MV-4-11 (cell line): ENCODE measurements at places on chromosomes 2 and 18.

- no peak for DNase-seq
These were observed 97.0 kb downstream of the TTC32 start for GRCh38 chr2:19804639-19805260.

DNA sequence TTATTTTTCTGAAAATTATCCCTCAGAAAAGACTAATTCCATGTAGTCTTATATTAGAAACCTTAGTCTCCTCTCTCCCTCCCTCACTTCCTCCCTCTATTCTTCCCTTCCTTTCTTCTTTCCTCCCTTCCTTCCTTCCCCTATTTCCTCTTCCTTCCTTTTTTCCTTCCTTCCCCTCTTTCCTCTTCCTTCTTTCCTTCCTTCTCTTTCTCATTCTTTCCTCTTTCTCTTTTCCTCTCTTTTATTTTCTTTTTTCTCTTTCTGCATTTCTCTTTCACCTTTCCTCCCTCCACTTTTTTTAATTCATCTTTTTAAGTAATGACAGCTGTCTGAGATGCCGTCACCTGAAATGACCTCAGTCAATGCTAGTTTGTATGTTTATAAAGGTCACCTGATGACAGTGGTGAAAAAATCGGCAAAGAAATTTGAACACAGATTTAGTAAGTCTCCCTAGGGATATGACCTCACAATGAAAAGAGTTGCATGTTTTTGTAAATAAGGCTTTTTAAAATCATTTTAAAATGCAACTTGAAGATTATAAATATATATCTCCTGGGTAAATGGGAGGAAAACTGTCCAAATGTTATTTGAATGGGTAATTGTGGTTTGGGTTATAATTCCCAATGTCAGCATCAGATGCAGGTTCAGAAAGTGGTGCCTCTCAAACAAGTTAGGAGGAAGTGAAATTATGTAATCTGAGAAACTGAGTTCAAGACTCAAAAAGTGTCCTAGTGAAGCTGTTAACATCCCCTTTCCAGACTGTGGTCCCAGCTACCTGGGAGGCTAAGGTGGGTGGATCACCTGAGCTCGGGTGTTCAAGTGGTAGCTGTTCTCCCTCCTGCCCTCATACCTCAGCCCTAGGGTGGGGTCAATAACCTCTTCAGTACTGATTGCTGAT is 90.3 kb upstream of the ST3GAL5 start:
- peak; percentile 32 for DNase-seq

GRCh38 chr2:12980817-12981216 is 264.1 kb downstream of the TRIB2 start:
- DNase-seq: no peak

DNA sequence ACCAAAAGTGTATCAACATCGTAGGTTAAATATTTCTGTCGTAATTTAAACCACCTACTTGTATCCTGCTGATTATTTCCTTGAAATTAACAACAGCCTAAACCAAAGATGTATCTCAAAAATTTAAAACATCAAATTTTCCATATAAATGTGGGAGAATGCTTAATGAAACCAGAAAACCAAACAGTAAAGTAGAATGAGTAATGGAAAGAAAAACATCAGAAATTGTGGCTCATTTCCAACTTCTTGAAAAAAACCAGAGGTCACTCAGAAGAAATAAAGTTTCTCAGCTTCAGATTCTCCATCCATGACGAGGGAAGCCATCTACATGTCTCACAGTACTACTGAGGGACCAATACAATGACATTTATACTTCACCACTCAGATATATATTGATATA is 296.5 kb downstream of the NOL4 start:
- no peak for DNase-seq

- peak; percentile 57 for DNase-seq
These were observed 157.8 kb downstream of the SMAD2 start for GRCh38 chr18:47772374-47773248.

DNA sequence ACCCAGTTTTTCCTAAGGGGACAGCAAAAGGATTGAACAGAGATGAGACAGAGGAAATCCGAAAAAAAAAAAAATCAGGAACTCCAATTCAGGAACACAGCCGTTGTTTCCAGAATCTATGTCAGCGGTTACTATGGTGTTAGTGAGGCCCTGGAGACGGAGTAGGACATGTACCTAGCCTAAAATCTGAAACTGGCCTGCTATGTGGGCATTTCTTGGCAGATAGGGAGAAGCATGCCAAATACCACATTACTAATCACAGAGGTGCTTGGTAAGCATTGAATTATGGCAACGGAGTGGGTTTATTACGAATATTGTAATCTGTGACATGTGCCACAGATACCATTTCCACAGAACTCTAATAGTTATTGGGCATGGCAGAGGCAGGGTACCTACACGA is 530.6 kb downstream of the CCDC85A start:
- DNase-seq: no peak

GRCh38 chr2:137420744-137421143 is 543.5 kb upstream of the HNMT start:
- DNase-seq: no peak
